NCI-H1417 treated with DMSO at 0.1 percent for 48 hours (cell line): ENCODE measurements at places on chromosomes 7 and 10.

GRCh38 chr10:70942725-70943124 lies 54.4 kb upstream of the PCBD1 start:
- no peak for DNase-seq

GRCh38 chr7:150787321-150788281 lies 12.6 kb downstream of the TMEM176B start:
- DNase-seq, result peak; percentile 2

DNA sequence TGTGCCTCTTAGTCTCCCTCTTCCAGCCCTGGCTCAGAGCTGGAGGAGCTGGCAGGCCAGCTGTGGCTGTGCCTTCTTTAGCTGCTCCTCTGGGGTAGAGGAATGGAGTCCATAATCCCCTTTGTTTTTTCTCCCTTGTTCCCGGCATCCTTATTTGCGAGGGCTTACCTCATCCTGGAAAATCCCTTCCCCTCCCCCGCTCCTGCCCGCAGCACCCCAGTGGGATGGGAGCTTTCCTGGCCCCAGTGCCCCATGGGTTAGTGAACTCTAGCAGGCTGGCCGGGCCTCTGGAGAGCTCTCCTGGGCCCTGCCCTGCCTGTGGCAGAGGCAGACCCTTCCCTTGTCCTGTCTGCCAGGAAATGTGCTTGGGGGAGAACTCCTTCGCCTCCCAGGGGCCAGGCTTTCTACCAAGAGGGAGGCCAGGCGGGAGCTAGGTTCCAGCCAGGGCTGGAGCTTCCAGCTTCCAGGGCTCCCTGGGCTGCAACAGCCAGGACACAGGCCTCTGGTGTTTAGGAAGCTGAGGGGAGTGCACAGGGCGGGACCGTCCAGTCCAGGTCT lies 16.5 kb upstream of the TRIM8 start:
- DNase-seq, result no peak

DNA sequence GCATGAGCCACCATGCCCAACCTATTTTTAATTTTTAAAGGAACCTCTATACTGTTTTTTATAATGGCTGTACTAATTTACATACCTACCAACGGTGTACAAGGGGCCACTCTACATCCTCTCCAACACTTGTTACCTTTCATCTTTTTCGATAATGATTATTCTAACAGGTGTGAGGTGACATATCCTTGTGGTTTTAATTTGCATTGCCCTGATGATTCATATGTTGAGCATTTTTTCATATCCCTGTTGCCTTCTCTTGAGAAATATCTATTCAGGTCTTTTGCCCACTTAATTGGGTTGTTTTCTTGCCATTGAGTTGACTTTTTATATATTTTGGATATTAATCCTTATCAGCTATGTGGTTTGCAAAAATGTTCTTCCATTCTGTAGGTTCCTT lies 167.0 kb downstream of the CTTNBP2 start:
- no peak for DNase-seq

- DNase-seq, result no peak
These were observed 43.6 kb downstream of the ADRB1 start for GRCh38 chr10:114087255-114087654.

DNA sequence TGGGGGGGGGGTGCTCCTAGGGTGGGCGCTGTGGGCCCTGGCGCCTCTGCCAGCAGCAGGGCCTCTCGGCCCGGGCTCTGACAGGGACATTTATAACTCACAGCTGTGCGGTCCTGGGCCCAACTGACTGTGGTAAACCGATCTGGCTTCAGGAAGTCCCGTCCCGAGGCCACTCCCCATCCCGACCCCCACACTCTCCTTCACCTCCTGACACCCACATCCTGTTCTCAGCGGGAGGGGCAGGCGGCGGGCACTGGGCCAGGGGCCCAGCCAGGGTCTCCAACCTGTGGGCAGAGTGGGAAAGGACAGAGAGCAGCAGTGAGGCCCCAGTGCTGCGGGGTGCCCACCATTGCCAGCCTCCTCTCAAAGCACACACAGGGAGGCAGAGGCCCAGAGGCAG lies 69.1 kb downstream of the ZMIZ1 start:
- no peak for DNase-seq

GRCh38 chr10:17062493-17062892 lies 67.1 kb downstream of the CUBN start:
- no peak for DNase-seq

DNA sequence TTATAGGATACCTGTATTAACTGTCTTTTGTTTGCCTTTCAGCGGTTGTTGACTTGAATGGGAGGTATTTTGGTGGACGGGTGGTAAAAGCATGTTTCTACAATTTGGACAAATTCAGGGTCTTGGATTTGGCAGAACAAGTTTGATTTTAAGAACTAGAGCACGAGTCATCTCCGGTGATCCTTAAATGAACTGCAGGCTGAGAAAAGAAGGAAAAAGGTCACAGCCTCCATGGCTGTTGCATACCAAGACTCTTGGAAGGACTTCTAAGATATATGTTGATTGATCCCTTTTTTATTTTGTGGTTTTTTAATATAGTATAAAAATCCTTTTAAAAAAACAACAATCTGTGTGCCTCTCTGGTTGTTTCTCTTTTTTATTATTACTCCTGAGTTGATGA lies 26.6 kb downstream of the RBM17 start:
- no peak for DNase-seq

- DNase-seq, result no peak
These were observed 173.2 kb downstream of the ZNF438 start for GRCh38 chr10:30858499-30858898.
